ENCODE measurements at places on chromosomes 2 and 18.

- DNase-seq, result no peak
These were observed 49.0 kb downstream of the SNED1 start for GRCh38 chr2:241047253-241048010.

GRCh38 chr2:33115728-33116127 is 169.0 kb downstream of the LTBP1 start:
- DNase-seq, result no peak

GRCh38 chr18:10228326-10228725 is 226.1 kb upstream of the APCDD1 start:
- no peak for DNase-seq

- DNase-seq, result no peak
These were observed 150.6 kb upstream of the GALNT5 start for GRCh38 chr2:157106950-157107349.

- no peak for DNase-seq
These were observed 62.5 kb upstream of the ACVR1C start for GRCh38 chr2:157691131-157691530.

DNA sequence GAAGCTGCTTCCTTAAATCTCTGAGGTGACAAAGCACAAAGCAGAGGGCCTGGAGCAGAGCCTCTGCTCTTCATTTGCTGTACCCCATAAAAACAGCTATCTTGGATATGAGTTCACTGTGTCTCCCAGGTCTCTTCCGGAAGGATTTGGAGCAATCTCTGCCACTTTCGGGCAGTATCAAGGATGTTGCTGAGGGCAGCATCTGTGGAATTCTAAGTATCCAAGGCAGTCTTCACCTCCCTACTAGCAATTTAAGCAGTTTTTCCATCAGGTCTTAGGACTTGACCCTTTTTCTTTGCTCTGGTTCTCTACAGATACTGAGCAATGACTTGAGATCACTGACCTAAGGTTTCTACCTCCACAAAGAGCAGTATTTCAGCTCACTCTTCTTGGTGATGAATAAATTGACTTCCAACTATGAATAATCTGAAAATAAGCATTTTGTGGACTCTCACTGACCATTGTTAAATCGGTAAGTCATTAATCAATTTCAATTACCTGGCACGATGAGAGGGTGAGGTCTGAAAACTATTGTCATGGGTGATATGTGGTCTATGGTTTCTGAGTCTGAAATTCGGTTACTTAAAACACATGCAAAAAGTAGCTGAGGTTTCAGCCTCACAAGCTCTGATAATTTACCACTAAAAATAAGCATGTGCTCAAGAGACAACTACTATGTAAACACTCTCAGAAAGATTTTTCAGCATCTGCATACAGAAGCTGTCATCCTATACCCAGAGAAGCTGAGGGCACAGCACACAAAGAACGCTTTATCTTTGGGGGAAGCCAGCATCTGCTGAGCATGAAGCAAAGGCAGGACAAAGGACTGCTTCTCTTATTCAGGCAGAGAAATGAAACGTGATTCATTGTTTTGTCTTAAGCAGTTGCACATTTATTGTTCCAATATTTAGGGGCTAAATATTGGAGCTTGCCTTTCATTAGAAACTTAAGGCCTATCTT is 32.1 kb upstream of the SPATS2L start:
- DNase-seq, result no peak

DNA sequence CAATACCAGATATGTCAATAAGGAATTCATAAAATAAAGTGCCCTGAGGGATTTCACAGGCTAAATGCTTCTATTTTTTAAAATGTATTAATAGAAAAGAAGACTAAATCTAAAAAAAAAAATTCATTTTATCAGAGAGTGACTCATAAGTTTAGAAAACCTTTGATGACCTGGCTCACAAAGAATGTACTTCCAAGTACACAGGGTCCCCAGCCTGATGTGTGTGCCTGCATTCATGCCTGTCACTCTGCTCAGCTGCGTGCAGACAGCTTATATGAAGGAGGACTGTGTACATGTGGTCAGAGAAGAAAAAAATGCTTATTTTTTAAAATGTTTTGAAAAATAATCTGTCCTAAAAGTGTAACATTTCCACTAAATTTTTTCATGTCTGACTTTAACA is 3.0 kb upstream of the CPS1 start:
- DNase-seq, result peak; percentile 37

- DNase-seq, result peak; percentile 12
These were observed 43.3 kb downstream of the WDFY1 start for GRCh38 chr2:223901854-223902253.

DNA sequence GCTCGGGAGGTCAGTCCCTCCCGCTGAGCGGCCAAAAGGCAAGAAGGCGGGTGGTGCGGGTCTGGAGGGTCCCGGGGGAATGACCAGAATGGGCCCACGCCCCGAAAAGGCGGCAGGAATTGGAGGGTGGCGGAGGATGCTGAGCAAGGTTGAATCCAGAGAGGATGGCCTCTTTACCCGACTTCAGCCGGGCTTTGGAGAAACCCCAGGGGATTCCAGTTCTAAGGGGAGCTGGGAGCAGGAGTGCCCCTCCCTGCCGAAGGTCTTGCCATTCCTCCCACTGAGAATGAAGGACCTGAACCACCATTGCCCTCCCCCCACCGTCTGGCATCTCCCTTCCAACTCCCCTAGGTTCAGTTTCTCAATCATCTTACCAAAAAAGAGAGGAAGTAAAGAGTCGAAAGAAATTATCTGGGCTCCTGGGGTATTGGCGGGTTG is 38.9 kb upstream of the ATP6V1B1 start:
- DNase-seq, result no peak

- DNase-seq, result no peak
These were observed 5.4 kb upstream of the XIRP2 start for GRCh38 chr2:166882851-166883250.

- peak; percentile 53 for DNase-seq
These were observed 232.9 kb downstream of the GULP1 start for GRCh38 chr2:188524519-188525113.

DNA sequence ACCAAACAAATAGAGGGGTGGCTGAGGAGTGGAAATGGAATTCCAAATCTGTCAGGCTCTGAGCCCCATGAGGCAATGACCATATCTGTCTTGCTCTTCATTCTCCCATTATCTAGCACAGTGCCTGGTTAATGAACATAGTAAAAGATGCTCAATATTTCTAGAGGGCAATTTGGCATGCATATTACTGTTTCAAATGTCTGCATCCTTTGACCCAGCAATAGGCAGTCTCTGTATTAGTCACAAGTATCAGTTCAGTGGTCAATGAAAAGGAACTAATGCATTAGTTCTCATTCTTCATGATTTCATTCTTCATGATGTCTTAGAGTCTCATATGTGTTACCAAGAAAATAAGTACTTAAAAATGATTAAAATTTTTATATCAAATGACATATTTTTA is 28.4 kb upstream of the MALL start:
- DNase-seq, result no peak

DNA sequence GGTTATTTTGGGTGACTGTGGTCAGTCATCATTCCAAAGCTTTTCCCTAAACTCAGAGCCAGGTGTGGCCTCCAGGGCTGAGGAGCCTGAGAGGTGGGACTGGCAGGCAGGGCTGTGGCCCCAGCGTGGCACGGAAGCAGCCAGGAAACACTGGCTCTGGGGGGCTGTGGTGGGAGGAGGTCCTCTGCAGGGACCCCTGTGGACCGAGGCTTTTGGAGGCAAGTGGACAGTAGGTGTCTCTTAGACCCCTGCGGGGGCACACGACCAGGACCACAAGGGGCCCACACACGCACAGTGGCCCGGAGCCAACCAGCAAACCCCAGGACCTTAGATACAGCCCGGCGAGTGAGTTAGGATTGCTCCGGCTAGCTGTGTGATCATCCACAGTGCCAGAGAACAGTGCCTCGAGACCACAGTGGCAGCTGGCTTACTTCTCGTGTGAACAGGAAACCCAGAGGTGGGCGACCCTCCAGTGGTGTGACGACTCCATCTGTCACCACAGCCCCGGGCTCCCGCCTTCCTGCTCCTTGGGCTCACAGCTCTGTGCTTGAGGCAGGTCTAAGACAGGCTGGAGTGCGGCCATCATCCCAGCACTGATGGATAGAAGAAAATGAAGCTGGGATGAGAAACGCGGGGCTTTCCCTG is 1.6 kb upstream of the RTP5 start:
- DNase-seq, result no peak

GRCh38 chr18:74785632-74786031 is 188.0 kb downstream of the ZNF407 start:
- no peak for DNase-seq

DNA sequence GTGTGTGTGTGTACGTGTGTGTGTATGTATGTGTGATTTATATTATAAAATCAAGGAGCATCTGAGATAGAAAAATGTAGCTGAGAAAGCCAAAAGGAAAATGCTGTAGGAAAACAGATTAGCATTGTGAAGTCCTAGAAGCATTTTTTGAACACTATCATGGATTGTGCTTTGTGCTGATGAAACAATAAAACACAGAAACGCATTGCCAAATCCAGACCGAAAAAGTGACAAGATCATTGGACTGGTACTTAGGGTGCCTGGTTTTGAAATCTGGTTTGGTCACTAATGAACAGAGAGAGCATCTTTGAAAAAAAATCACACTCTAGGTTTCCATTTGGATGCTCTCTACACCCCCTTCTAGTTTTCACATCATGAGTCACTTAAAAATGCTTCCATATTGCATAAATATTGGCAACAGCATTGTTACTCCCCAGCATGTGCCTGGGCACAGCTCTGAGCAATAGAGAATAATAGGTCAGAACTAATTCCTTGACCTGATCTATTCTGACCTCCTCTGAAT is 214.6 kb upstream of the LRRTM1 start:
- DNase-seq, result no peak

DNA sequence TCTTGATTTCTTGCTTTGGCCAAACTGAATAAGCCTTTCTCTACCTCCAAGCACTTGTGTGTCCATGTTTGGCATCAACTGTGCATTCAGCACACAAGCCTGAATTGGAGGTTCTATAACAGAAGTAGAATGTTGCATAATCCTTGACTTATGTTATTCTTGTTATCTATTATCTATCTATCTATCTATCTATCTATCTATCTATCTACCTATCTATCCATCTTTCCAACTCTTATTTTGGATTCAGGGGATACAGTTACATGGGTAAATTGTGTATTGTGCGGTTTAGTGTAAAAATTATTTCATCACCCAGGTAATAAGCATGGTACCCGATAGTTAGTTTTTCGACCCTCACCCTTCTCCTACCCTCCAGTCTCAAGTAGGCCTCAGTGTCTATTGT is 319.6 kb downstream of the PTH2R start:
- DNase-seq, result no peak

- DNase-seq, result peak; percentile 8
These were observed 329.3 kb downstream of the C1D start for GRCh38 chr2:67733517-67733916.

DNA sequence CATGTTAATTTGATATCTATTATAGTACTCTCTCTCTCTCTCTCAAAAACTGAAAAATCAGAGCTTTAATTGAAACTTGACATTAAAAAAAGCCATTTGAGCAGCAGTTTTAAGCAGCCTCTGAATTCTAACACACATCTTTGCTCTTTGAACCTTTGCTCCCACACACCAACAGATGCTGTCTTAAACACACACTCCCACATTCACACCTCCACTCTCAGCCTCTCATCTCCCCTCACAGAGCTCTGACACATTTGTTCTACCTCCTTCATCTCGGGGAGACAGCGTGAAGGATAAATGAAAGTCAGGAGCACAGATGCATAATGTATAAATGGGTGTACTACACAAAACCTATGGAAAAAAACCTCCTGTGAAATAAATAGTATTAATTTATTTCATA is 95.2 kb downstream of the NAB1 start:
- DNase-seq, result no peak

DNA sequence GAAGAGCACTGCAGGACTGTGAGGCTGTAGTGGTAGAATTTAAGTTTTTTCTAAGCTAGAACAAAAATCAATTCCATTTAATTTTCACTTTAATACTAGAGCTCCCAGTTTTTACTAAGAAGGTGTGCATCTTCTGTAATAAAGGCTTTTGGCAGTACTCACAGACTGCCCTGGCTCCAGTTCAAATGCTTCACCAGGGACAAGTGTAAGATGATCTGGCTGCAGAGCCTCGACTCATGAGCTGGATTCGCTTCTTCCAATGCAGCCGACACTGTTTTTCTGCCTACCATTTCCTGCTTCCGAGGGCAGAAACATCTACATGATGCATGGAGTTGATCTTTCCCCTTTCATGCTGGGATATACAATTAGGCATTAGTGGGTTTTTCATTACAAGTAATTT is 87.0 kb downstream of the FARSB start:
- DNase-seq, result no peak

GRCh38 chr18:27665264-27665799 is 480.2 kb upstream of the CHST9 start:
- no peak for DNase-seq

DNA sequence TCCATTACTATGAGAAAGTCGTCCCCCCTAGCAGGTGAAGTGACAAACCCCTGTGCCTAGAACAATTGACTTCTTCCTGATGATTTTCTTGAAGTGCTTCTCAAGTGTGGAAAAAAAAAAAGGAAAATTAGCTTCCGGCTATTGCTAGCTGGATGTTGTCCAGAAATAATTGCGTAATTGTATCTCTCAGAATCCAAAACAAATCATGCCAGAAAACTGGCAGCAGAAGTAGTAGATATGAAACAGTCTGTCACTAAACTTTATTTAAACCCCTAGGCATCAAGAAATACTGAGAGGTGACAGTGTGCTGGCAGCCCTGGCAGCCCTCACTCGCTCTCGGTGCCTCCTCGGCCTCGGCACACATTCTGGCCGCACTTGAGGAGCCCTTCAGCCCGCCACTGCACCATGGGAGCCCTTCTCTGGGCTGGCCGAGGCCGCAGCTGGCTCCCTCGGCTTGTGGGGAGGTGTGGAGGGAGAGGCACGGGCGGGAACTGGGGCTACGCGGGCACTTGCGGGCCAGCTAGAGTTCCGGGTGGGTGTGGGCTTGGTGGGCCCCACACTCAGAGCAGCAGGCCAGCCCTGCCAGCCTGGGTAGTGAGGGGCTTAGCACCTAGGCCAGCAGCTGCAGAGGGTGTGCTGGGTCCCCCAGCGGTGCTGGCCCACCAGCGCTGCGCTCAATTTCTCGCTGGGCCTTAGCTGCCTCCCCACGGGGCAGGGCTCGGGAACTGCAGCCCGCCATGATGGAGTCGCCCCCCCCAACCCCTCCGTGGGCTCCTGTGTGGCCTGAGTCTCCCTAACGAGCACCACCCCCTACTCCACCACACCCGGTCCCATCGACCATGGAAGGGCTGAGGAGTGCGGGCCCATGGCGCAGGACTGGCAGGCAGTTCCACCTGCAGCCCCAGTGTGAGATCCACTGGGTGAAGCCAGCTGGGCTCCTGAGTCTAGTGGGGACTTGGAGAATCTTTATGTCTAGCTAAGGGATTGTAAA is 80.5 kb upstream of the ABCA12 start:
- DNase-seq, result no peak

All from RCC 7860 (cell line).